ENCODE measurements at places on chromosomes 4 and X.

- DNase-seq, result no peak
Observed at GRCh38 chr4:100938698-100939097, 408.6 kb downstream of the PPP3CA start.

DNA sequence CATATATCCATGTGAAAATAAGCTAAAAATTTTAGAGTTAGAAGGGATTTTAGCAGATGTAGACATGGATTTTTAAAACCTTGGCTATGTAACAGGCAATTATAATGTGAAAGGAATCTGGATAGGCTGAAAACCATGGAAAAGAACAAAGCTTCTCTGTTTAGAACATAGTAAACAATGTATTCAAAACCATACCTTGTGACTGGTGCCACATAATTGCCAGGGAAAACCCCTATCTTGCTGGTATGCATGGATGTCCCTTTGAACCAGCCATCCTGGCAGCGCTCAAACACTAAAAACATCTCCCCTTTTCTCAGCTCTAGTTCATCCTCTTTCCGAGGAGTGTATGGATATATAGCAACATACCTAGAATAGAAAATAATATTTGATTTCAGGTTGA, 110.6 kb upstream of the CBR4 start:
- no peak for DNase-seq

GRCh38 chr4:105145156-105145902, 1.3 kb upstream of the TET2 start:
- no peak for DNase-seq

DNA sequence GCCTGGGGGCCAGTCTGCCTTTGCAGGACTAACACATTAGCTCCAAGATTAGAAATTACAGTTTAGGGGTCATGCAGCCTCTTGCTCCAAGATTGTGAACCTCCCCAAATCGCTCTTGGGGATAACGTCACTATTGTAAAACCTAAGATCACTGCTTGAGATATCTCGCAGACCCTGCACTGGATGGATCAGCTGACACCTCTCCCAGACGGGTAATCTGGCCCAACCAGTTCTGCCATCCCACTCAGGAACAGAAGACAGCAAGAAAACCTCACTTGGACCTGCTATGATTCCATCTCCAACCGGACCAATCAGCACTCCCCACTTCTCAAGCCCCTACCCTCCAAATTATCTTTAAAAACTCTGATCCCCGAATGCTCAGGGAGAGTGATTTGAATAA, 431.2 kb downstream of the GPM6A start:
- no peak for DNase-seq

DNA sequence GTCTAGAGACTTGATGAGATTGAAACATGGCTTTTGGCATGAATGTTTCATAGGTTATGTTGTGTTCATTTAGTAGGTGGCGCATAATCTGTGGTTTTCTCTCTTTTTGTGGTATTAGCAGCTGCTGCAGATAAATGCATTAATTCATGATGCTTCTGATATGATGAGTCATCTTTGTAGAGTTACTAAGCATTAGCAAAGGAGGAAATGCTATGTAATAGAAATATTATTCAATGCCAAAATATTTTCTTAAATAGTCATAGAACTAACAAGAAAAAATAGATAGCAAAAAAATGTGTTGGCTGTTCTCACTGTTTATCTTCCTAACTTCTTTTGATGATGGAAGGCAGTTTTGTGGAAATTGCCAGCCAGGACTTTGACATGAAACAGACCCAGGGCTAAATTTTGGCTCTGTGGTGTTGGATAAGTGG, 3.6 kb downstream of the ZXDB start:
- no peak for DNase-seq

DNA sequence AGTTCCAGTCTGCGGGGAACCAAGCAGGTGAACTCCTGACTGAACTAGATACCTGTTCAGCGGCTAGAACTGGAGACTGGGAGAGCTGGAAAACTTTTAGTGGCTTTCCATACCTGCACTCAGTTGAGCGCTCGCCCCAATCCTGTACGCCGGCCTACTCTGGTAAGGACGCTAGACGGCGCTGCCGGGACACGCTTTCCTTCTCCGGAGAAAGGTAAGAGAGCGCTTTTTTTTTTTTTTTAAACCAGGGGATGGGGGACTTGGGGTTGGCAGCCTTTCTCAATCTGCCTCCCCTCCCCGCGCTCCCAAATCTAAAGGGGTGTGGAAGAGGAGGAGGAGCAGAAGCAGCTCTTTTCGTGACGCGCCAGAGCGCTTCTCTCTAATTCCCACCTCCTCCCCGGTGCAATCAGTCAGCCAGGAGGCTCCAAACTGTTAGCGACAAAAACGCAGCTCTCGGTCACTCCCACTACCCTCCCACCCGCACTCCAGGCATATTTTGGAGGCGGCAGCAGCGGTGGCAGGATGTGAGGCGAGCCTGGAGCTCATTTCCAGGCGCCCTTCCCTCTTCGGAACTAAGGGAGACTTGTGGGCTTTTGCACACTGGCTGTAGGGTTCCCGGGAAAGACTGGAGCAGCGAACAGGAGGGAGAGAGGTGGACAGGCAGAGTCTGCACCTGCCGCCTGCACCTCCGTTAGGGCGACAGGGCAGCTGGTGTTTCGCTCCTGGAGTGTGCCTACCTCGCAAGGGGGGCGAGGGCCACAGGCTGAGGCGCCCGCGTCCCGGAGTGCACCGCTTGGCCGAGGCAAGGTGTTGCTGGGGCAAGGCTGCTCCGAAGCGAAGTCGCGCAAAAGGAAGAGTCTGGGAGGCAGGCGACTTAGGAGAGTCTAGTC, at the start of gene IL1RAPL2:
Gene IL1RAPL2, plus strand, starts transcription at position 409 of the 890 bp plus-strand sequence.
- no peak for DNase-seq

DNA sequence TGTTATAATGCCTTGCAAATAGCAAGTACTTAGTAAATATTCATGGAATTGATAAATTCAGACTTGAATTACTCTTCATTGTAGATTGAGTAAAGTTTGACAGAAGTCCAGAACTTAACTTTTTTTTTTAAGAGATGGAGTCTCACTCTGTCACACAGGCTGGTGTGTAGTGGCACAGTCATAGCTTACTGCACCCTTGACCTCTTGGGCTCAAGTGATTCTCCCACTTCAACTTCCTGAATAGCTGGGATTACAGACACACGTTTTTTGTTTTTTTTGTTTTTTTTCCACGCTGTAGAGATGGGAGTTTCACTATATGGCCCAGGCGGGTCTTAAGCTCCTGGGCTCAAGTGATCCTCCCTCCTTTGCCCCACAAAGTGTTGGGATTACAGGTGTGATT, 32.1 kb downstream of the UBE2K start:
- no peak for DNase-seq

DNA sequence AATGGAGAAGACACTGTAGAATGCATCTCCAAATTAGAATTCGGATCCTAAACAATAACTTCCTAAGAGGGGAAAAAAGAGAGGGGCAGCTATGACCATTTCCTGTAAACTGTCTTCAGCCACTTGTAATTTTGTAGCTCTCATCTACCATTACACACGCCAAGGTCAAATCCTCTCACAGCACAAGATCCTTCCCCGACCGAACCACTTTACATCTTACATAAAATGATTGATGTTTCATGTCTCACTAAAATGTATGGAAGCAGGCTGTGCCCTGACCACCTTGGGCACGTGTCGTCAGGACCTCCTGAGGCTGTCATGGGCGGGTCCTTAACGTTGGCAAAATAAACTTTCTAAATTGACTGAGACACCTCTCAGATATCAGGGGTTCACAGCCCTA, 24.1 kb upstream of the PBDC1 start:
- DNase-seq, result no peak

GRCh38 chrX:45749375-45749774, 548.7 kb upstream of the DIPK2B start:
- no peak for DNase-seq

- no peak for DNase-seq
Observed at GRCh38 chrX:133493366-133493765, 78.1 kb upstream of the GPC4 start.

DNA sequence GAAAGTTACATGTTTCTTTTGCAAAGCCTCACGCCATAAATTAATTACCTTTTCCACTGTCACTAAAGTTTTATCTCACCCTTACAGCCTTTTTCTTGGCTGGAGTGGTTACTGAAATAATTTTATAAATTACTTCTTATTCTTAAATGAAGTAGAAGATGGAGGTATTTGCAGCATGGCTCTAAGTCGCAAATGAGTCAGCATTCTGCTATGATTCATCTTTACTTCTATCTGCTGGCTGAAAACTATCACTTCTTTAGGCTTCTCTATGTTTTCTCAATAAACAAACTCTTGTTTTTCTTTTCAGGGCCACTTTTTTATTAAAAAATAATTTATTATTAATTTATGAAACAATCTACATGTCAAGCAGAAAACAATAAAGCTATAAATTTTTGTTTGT, 210.2 kb upstream of the GYPA start:
- DNase-seq, result no peak

DNA sequence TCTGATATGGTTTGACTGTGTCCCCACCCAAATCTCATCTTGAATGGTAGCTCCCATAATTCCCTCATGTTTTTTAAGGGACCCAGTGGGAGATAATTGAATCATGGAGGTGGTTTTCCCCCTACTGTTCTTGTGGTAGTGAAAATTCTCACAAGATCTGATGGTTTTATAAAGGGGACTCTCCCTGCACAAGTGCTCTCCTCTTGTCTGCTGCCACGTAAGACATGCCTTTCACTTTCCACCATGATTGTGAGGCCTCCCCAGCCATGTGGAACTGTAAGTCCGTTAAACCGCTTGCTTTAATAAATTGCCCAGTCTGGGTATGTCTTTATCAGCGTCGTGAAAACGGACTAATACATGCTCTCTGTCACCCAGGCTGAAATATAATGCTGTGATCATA, 200.9 kb upstream of the SLIT2 start:
- no peak for DNase-seq

DNA sequence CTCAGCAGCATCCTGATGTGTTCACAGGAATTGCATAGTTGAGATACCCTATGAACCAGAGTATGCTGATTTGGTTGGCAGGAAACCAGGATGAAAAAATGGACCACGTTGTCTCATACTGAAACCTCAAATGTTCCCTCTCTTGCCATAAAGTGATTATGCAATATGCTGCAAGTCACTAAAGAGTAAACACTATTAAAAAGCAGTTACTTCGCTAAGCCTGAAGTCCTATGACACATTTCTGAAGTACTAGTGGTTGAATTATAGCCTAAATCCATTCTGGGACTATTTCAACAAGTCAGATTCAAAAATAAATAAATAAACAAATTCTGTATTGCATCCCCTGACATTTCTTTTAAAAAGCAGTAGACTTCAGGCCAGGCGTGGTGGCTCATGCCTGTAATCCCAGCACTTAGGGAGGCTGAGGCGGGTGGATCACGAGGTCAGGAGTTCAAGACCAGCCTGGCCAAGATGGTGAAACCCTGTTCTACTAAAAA, 106.0 kb upstream of the NAP1L5 start:
- DNase-seq, result no peak

GRCh38 chr4:173145131-173145530, 23.5 kb upstream of the GALNT7 start:
- no peak for DNase-seq

- DNase-seq, result no peak
Observed at GRCh38 chr4:146059151-146059550, 116.4 kb upstream of the LSM6 start.

DNA sequence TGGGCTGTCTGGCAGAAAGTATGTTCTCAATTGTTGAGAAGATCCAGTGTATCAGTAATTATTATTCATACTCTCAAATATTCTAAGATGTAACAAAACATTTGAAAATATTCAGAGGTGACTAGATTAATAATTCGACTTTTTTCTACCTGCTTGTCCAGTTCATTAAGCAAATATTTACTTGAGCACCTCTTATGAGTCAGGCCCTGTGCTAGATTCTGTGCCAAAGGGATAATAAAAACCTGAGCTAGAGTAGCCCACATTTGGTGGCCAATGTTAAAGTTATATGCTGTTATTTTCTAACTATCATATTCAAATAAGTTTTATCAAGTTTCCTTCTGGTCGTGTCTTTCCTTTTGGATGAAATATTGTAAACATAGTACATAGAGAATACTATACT, 58.5 kb downstream of the ARHGAP10 start:
- no peak for DNase-seq

- no peak for DNase-seq
Observed at GRCh38 chr4:174404677-174405076, 117.6 kb downstream of the HPGD start.
